T-helper 1 cell (primary cell): ENCODE measurements at places on chromosomes 7 and 10.

- DNase-seq: no peak
Observed at GRCh38 chr10:6516929-6517284, 63.2 kb downstream of the PRKCQ start.

GRCh38 chr7:131164025-131164925 is 163.4 kb upstream of the MKLN1 start:
- no peak for DNase-seq

DNA sequence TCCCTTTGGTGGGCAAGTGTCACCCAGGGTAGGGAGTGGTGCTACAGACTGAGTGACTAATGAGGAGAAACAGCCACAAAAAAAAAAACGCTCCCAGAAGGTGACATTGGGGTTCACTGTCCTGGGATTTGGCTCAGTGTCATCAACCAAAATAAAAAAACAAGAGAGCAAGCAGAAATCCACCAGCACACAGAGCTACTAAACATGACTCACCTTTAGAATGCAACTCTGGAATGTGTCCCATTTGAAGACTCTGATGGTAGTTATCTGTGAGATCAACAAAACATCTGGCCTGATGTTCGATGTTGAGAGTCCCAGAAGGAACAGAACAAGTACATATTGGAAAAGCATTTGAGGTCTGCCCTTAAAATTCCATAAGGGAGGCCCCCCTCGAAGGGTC is 200.3 kb upstream of the LYZL2 start:
- DNase-seq: no peak

- DNase-seq: no peak
Observed at GRCh38 chr7:151863386-151864079, 13.4 kb downstream of the PRKAG2 start.

DNA sequence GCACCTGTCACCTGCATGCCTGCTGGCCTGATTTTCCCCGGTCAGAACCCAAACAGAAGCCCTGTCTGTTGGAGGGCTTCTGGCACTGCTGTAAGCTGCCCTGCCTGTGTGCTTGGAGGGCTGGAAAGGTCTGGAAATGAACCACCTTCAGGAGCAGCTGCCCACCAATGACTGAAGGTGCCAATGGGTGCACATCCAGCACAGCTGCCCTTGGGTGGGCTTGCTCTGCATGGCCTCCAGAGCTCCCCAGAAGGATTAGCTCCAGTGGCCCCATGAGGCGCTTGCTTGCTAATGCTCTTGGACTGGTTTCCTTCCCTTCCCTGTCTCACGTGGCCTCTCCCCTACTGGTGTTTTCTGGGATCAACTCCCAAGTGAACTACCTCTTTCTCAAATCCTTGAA is 43.2 kb downstream of the WDFY4 start:
- DNase-seq: no peak

DNA sequence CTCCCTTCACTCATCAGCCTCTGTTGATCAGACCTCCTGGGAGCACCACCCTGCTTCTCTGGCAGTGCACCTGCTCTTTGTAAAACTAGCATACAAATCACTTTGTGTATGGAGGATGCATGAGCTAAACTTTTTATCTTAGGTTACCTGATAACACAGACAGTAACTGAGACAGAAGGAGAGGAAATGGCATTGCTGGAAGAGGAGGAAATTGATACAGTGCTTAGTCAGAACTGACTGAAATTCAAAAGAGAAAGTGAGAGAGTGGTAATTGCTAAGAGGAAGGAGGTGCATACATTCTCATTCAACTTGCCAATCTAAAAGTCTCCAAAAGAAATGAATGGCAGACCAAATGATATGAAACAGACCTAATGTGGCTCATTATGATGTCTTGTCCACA is 1120.7 kb downstream of the GATA3 start:
- DNase-seq: no peak

DNA sequence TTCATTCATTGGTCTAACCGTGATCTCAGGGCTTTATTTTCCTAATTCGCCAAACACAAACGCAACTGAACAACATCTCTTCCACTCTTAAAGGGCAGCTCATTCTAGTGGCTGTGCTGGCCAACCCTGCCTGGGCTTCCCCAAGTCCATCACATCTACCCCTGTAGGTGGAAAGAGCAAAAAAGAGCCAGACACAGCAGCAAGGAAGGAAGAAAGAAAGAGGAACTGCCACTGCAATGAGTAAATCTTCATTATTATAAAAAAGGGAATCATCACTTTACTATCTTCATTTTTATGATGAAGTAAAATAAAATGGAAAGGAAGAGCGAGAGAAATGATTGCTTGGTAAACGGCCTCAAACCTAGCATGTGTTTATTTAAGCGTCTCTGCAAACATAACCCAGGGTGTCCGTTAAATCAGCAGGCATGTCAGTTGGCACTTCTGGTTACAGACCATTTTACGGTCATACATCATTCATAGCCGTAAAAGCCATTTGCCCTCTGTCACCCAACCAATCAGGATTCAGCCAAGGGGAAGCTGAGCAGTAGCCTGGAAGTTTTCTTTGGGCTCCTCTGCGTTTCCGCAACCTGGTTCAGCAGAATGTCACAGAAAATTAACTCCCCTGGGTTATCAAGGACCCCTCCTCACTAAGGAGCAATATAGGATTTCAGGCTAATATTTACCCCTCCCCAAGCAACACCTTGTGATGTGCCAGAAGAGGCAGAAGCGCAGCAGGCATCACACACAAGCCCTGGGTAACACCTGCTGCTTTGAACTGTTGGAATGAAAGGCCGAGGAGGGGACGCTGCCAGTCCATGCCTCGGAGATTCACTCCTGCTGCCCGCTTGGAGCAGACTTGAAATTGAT is 234.0 kb downstream of the SNX10 start:
- no peak for DNase-seq
